ENCODE measurements at places on chromosomes 11 and 22.

DNA sequence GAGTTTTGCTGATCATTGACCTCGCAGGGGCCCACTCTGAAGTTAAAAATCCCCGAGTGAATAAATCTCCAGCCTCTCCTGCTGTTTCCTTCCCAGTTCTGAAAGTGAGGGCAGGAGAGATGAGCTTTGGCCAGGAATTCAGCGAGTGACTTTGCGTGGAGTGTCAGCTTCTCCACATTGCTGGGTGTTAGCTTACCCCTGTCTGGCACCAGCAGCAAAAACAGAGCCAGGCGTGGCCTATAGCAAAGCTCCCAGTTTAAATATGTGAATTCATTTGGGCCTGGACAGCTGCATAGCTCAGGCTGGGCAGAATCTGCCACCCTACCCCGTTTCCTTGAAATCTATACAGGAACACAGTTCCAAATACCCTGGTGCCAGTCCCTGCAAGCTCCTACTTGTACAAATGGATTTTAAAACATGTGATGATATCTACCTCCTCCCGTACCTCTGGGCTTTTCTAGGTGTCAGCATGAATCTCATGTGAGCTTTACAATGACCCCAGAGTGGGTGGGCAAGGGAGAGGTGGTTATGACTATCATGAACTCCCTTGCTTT lies 25.6 kb downstream of the TIMP3 start:
- DNase-seq = no peak

GRCh38 chr11:11987503-11988022 lies 20.9 kb downstream of the DKK3 start:
- no peak for DNase-seq

DNA sequence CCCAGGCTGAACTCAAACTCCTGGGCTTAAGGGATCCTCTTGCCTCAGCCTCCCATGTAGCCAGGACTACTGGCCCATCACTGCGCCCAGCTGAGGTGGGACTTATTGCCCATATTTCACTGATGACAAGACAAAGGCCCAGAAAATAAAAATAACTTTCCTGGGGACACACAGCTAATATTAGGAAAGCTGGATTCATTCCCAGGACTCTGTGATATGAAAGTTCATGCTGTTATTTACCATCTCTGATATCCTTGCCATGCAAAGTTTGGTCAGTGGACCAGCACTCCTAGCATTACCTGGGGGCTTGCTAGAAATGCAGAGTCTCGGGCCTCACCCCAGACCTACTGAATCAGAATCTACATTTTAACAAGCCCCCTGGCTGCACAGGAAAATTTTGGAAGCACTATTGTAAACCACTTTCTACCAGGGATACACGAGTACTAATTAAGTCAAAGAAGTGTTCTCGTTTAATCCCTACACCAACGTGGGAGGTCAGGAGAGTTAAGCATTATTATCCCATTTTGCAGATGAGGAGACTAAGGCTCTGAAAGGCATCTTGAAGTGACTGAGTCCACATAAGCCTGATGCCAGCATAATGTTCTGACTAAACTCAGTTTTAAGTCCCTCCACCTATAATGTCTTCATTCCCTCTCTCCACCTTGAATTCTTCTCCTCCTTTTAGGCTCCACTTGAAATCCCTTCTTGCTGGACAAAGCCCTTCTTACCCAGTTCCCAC lies 2.5 kb upstream of the FAM83F start:
- DNase-seq = no peak

- peak; percentile 87 for DNase-seq
Observed at GRCh38 chr11:17906436-17906835, 106.4 kb downstream of the SERGEF start.

GRCh38 chr11:72179049-72179803 lies 12.7 kb upstream of the FOLR1 start:
- DNase-seq = no peak

DNA sequence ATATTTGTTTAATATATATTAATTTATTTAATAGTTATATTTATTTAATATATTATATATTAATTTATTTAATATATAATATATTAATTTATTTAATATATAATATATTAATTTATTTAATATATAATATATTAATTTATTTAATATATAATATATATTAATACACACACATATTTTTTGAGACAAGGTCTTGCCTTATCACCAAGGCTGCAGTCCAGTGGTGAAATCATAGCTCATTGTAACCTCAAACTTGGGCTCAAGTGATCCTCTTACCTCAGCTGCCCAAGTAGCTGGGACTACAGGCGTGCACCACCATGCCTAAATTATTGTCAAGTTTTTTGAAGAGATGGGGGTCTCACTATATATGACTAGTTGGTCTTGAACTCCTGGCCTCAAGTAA lies 51.4 kb upstream of the DDI1 start:
- DNase-seq = no peak
